C1 segment of cervical spinal cord (tissue), 14 donors: ENCODE measurements at places on chromosomes 7 and 10.

GRCh38 chr10:3465406-3465891 lies 292.9 kb upstream of the PITRM1 start:
- DNase-seq = no peak

DNA sequence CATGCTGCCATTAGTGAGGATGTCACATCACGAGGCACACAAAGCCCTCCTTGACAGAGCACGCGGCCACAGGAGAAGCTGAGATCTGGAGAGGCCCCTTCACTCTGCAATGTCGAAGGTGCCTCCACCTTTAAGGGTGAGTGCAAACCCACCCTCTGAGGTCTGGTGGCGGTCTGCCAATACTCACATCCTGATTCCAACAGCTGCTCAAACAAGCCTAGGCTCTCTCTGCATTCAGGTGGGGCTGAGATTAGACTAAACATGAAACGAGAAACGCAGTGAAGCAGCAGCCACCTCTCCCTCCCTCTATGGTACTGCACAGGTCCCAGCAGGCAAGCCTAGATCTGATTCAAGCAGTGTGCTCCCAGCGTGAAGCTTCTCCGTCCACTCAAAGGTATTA lies 151.8 kb downstream of the TCERG1L start:
- no peak for DNase-seq

DNA sequence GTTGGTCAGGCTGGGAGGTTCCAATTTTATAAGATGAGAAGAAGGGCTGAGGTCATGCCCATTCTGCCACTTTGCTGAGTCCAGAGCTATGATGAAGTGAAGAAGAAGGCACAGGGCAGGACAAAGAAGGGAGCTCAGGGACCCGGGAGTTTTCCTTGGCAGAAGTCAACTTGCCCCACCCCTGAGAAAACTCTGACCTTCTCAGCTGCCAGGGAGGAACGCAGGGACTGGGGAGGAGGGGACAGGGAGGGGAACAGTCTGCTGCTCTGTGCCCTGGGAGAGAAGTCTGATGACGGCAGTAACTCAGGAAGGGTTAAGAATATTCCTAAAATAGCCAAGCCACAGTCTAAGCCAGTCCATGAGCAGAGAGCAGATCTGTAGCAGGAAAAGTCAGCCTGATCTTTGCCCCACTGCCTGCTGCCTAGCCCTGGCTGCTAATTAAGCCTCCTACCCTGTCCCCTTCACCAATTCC lies 11.7 kb downstream of the ADIRF start:
- DNase-seq = no peak

GRCh38 chr7:127820732-127821085 lies 168.7 kb downstream of the SND1 start:
- DNase-seq = no peak

GRCh38 chr7:155804431-155804831 lies 7.8 kb downstream of the SHH start:
- DNase-seq = no peak

DNA sequence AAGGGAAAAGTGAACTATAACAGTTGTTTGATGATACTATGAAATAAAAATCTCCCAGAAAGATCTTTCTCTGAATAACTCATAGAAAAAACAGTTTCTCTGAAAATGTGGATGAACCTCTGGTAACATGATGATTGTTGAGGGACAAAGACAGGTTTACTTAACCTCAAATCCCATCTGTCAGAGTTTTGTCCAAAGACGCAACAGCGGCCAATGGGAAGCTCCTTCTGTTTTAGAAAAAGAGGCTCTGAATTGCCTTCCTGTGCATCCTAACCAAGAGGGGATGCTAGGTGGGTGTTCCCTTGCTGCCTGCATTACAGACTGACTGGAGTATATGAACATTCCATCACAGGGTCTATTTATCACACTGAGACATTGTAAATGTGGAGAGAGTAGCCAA lies 8.9 kb upstream of the HYCC1 start:
- no peak for DNase-seq
